Sigmoid colon (tissue), 7 donors: ENCODE measurements at places on chromosomes 12 and 14. TPM values are rescaled to one million over a fixed set of nuclear protein-coding genes. Genes with fewer than 3 reads are reported as not detected.

DNA sequence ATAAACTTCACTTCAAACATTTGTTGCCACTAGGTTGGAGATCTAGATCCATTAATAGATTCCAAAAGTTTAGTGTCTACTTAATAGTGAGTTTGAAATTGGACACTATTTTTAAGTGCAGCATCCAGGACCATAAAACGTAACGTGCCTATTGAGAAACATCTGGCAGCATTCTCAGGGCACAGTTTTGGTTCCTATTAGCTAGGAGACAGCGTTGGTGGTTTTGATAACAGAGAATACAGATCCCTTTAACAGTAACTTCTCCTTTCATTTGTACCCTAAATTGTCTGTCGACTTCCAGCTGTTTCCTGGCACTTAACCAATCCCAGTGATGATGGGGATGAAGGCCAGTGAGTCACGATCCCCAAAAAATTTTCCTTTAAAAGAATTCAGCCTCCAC, 25.8 kb downstream of the KCNK10 start:
- no peak for DNase-seq

DNA sequence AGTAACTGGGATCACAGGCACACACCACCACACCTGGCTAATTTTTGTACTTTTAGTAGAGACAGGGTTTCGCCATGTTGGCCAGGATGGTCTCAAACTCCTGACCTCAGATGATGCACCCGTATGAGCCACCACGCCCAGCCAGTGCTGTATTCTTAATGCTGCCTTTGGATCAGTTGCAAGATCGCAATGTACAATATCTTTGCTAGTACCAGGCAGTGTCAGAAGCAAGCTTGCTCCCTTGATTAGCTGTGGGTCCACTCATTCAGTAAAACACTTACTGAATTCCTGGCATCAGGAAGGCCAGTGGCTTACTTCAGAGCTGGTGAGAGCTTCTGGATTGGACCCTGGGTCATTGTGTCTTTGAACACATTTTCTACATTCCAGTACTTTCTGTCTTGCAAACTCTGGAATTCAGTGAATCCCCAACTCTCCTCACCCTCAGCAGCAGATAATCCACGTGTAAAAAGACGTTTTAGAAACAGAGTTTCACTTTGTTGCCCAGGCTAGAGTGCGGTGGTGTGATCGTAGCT, 1183.7 kb downstream of the AACS start:
- no peak for DNase-seq

DNA sequence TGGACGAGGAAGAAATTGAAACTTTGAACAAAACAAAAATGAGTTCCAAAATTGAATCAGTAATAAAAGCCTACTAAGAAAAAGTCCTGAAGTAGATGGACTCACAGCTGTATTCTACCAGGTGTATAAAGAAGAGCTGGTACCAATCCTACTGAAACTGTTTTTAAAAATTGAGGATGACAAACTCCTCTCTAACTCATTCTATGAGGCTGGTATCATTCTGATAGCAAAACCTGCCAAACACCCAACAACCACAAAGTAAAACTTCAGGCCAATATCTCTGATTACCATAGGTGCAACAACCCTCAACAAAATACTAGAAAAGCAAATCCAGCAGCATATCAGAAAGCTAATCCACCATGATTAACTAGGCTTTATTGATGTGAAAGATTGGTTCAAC, 33.9 kb upstream of the LDHB start:
- no peak for DNase-seq

COQ6 gene
- 12.6 TPM for polyA plus RNA-seq

DAAM1 gene
- 16.0 TPM for polyA plus RNA-seq

FOXG1 gene
- not detected for polyA plus RNA-seq
